ENCODE measurements at places on chromosomes 11 and 22. TPM values are rescaled to one million over a fixed set of nuclear protein-coding genes. Genes with fewer than 3 reads are reported as not detected.

- no peak for DNase-seq
Measured at GRCh38 chr11:95706974-95707387, 82.6 kb downstream of the FAM76B start.

- DNase-seq, result no peak
Measured at GRCh38 chr11:117045196-117045595, 53.0 kb downstream of the SIK3 start.

- peak; percentile 92 for DNase-seq
Measured at GRCh38 chr11:67614730-67615714, 8.3 kb downstream of the NDUFV1 start.

DNA sequence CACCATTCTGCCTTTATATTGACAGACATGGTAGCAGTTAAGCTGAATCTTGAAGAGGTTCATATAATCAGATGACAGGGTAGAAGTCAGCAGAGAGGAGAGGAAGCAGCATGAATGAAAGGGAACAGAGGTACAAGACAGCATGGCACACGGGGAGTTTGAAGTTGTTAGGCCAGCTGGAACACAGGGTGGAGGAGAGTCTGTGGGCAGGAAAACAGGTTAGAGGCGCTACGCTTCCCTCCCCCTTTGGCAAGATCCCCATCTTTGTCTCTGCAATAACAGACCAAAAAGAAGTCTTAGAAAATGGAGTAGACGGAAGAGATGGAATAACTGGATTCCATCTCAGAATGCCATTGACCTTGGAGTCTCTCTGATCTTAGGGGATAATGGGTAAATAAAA lies 20.0 kb upstream of the NDUFC2 start:
- DNase-seq, result no peak

GRCh38 chr11:111469200-111469599 lies 43.0 kb downstream of the BTG4 start:
- no peak for DNase-seq

Gene SEPTIN3
- 10.9 TPM for total RNA-seq

Gene NEFH
- total RNA-seq, result 1.4 TPM

Gene CTSW
- not detected for total RNA-seq

Gene SBF2
- total RNA-seq, result 27.1 TPM

Gene ROM1
- 1.3 TPM for total RNA-seq

Gene PGA4
- 0.49 TPM for total RNA-seq

Gene RAG1
- total RNA-seq, result 0.86 TPM

Gene MS4A4A
- not detected for total RNA-seq

Measured in endodermal cell (in vitro differentiated cells).